GM03348 (cell line): ENCODE measurements at places on chromosomes 3 and 15.

DNA sequence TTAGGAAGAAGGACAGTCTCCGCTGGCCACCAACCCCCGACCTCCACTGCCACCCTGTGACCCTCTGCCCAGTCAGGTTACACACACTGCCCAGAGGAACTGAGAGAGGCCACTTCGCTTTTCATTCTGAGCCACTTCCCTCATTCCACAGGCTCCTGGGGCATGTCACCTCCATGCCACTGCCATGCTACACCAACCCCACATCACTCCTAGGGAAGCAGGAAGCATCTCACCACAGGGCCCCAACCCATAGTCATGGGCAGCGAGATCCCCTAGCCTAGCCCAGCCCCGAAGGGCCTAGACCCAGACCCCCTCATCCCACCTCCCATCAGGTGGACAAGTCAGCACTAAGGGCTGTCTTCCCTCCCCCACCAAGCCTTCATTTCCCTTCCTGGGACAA is 1.4 kb downstream of the PLCB2 start:
- no peak for DNase-seq

- no peak for DNase-seq
These were observed 642.0 kb upstream of the KCNMB2 start for GRCh38 chr3:177894081-177894728.

- no peak for DNase-seq
These were observed 2.4 kb upstream of the CFAP91 start for GRCh38 chr3:119700269-119700919.

DNA sequence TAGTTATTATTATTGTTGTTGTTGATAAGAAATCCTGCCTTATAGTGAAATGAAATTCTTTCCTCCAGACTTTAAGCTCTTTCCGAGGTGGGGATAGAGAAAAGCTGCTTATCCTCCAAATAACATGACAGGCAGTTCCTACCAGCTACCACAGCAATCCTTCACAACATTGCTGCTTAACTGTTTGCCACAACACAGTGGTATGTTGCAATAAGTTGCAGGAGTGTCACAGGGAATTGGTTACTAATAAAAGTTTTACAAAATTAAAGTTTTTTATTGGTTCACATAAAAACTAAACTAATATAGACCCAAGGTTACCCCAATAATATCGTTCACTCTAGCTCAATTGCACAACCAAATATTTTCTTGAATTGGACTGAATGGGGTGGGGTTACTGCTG is 57.4 kb upstream of the ICE2 start:
- no peak for DNase-seq

DNA sequence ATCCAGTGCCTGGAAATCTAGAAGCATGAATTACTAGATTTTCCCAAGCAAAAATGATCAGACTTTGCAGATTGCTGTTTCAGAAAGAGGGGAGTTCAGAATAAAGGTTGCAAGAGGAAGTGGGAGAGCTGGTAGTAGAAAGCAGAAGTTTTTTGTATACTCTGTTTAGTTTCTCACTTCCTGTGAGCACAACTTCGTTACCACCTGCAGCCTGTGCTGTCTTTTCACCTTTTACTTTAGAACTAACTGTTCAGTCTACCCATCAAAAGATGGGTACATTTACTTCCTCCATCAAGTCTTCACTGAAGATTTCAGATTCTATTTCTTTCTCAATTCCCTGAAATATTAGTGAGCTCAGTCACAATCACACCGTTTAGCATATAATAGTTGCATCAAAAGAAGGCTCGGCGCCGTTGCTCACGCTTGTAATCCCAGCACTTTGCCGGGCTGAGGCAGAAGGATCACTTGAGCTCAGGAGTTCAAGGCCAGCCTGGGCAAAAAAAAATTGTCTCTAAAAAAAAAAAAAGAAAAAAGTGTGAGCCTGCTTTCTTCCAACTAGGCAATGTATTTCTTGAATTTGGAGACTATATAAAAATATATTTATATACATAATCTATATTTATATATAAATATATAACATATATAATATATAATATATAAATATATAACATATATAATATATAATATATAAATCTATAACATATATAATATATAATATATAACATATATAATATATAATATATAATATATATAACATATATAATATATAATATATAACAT is 1.8 kb upstream of the CEP97 start:
- DNase-seq: no peak

GRCh38 chr3:10995871-10996270 is 3.3 kb downstream of the SLC6A1 start:
- DNase-seq: no peak

GRCh38 chr3:112228786-112229185 is 65.2 kb downstream of the SLC9C1 start:
- DNase-seq: no peak

DNA sequence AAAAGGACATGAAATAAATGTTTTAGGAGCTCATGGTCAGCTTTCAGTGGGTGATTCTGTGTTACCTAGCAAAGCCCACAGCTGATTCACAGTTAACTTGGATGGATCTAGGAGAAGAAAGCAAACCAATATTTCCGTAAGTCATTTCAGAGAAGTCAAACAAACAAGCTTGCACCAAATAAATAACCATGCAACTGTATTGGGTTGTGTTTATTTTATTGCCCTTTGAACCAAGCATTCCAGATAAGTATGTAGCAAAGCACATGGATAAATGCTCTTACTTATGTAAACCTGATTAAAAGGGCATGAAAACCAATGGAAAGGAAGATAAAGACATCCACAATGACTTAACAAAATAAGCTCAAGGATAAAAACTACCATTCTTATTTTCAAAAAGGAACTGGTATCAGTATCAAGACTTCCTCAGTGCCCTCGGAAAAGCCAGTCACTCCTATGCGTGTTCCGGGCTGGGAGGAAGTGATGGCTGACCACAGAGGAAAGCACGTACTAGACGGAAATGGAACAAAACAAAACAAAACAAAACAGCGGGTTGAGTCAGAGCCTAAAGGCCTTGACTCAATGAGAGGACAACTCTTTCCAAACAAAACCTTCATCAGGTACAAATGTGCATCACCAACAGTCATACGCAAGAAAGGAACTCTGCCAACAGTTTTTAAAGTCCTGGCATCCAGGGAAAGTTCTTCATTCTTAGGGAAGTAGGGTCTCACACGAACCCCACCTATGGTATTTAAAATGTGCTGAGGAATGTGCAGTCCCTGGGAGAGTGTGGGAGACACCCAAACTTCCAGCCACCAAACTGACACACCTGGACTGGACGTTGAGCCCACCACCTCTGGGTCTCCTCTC is 103.3 kb downstream of the SNRK start:
- DNase-seq: no peak

DNA sequence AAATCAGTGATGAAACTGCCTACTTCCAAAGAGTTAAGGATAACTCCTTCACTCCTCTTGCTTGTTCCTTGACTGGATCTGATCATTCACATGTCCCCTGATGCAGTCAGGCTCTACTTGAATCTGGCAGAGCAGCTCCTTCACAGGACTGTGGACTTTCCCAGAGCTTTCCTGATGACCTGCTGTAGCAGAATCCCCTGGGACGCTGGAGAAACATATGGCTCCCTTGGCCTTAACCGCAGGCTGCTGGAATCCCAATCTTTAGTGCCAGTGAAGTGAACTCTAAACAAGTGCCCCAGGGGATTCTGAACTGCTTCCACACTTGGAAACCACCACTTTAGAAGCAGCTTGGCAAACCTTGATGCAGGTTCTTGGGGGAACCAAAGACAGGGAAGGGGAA is 217.8 kb downstream of the CHST2 start:
- DNase-seq: no peak

- DNase-seq: no peak
These were observed 33.5 kb upstream of the ALPK3 start for GRCh38 chr15:84783493-84784251.

DNA sequence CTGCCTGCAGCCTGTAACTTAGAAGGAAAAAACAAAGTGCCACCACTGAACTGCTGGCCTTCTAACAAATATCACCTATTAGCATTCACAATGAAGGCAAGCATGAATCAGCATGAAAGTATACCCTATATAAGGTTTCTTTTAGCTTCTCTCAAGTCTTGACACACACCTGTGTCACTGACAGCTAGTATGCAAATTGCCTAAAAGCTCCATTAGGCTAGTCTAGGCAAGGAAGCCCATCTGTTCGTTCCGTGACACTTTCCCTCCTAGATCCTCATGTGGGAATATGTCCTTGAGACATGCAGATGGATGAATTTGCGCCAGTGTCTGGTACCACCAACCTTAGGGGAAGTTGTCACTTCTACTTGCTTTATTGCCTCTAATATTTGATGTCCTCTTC is 129.3 kb downstream of the RBMS3 start:
- DNase-seq: no peak

- peak; percentile 54 for DNase-seq
These were observed 440 bp downstream of the PRTG start for GRCh38 chr15:55742498-55742926.

DNA sequence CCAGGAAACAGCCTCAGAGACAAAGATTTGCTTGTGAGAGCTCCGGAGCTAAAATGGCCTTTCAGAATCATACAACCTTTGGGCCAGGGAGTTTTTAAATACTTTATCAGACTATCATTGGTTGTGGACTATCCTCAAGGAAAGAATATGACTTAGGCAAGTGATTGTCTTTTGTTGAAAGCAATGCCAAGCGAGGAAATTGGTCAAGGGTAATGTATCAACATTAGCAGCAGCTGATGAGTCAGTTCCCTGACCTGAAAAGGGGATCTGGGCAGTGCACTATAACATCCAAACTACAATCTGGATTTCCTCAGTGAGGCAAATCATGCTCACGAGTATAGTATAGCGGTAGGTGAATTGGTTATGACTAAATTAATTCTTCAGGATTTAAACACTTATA is 303.6 kb downstream of the LSAMP start:
- no peak for DNase-seq

DNA sequence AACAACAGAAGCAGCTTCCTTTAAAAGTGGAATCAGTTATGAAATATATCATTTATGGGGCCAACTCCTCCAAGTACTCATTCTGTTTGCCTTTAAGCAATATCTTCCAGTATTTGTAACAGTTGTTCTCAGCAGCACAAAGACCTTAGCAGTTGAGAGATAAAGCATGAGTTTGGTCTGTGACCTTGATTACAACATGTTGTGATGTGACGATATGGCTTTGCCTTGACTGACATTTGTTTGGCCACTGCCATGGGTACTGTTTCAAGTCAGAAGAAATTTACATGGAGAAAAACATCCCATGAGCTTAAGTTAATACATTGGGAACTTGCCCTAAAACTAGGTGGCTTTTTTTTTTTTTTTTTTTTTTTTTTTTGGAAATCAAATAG is 175.1 kb upstream of the KBTBD8 start:
- no peak for DNase-seq

GRCh38 chr3:117010318-117010717 is 300.7 kb downstream of the TUSC7 start:
- no peak for DNase-seq

DNA sequence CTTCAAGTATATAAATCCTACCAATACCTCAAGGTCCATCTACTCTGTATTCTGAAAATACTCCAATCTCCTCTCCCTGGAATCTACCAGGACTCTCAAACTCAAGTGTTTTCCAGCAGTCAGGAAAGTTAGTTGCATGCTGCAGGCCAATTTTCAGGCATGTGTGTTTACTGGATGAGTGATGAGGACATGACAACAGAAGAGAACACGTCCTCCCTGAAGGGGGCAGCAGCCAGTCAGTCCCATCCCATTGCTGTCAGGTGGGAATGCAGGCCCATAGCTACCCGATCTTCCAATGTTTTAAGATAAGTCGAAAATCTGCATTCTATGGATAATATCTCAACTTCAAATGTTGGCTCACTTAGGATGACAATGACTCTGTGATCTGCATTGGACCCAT is 496.2 kb downstream of the FHIT start:
- DNase-seq: no peak

GRCh38 chr15:23642413-23643044 is 5.1 kb downstream of the MAGEL2 start:
- peak; percentile 85 for DNase-seq

GRCh38 chr3:77726517-77726916 is 686.6 kb downstream of the ROBO2 start:
- DNase-seq: no peak

GRCh38 chr3:111392894-111393398 is 149.1 kb upstream of the CD96 start:
- no peak for DNase-seq

- DNase-seq: no peak
These were observed 141.4 kb downstream of the ADAMTS17 start for GRCh38 chr15:100200287-100200880.

GRCh38 chr3:118447339-118447738 is 587.3 kb downstream of the IGSF11 start:
- DNase-seq: no peak

DNA sequence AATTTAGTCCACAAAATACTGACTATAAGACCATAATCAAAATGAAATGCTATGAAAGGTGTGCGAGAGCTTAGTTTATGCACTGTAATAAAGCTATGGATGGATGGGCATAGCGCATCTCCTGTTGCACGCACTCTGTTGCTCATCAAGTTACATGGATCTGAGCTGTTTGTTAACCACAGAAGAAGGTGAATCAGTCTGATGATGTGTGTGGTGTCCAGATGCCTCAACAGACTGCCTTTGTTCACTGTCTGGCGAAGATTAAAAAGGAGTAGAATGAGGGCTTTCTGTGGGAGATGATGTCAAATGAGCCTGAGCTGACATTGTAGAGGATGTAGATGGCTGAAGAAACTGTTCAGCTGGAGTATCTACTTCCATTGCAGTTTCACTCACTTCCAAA is 36.1 kb downstream of the NSMCE3 start:
- DNase-seq: no peak

- no peak for DNase-seq
These were observed 10.7 kb downstream of the CCR3 start for GRCh38 chr3:46252980-46253379.

DNA sequence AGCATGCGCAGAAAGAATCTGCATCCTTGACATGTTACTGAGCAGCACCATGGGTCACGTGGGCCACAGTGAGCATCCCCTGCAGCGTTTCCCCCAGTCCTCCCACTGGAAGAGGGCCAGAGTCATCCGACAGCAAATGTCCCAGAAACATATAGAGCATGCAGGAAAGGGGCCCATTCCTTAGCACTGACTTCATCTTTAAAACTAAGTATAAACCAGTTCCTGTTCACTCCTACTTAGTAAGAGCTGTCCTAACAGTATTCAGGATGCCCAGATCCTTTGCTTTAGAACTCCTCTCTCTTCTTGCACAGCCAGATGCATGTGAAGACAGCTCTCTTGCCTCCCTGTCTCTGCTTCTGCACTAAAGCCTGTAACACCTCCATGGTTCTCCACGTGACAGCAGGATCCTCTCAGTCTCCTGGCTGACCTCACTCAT is 79.3 kb upstream of the OXTR start:
- DNase-seq: peak; percentile 40

- DNase-seq: no peak
These were observed 314.1 kb upstream of the TRIM42 start for GRCh38 chr3:140363801-140364200.

GRCh38 chr3:16897254-16897926 is 12.6 kb downstream of the PLCL2 start:
- no peak for DNase-seq

GRCh38 chr15:40470423-40471104 is at the start of gene CHST14:
CHST14 (plus strand) TSS chr15:40470984; CDS start chr15:40471214, 230 bp downstream.
- DNase-seq: peak; percentile 94

- DNase-seq: no peak
These were observed 27.8 kb downstream of the CHP1 start for GRCh38 chr15:41258750-41259471.

GRCh38 chr15:91881569-91882297 is 28.2 kb downstream of the SLCO3A1 start:
- DNase-seq: no peak

- DNase-seq: peak; percentile 68
These were observed 84.6 kb downstream of the HCN4 start for GRCh38 chr15:73284090-73284716.

GRCh38 chr3:38036286-38036685 is 2.7 kb upstream of the DLEC1 start:
- no peak for DNase-seq

GRCh38 chr3:94345101-94345500 is 282.2 kb downstream of the NSUN3 start:
- no peak for DNase-seq
